ENCODE measurements at places on chromosomes 5 and 9.

- DNase-seq, result no peak
These were observed 58.6 kb downstream of the GPBP1 start for GRCh38 chr5:57232293-57233033.

- DNase-seq, result no peak
These were observed 61.1 kb upstream of the ARAP3 start for GRCh38 chr5:141742866-141743851.

GRCh38 chr5:56552612-56553268 is 262.6 kb upstream of the MAP3K1 start:
- DNase-seq, result no peak

DNA sequence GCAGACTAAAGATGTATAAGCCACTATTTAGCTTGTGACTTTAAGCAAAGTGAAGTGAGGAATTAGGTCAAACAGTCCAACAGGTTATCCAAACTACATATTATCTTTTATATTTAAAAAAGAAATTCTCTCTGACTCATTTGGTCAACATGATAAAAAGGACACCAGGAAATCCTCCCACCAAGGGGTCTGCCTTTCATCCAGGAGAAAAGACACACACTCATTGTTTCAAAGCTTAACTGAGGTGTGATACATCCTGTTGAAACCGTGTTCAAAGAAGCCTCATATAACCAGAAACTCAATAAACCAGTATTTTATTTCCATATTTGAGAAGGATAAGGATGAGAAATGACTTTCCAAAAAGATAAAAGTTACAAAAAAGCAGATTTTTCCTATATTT is 417.1 kb downstream of the HCN1 start:
- no peak for DNase-seq

DNA sequence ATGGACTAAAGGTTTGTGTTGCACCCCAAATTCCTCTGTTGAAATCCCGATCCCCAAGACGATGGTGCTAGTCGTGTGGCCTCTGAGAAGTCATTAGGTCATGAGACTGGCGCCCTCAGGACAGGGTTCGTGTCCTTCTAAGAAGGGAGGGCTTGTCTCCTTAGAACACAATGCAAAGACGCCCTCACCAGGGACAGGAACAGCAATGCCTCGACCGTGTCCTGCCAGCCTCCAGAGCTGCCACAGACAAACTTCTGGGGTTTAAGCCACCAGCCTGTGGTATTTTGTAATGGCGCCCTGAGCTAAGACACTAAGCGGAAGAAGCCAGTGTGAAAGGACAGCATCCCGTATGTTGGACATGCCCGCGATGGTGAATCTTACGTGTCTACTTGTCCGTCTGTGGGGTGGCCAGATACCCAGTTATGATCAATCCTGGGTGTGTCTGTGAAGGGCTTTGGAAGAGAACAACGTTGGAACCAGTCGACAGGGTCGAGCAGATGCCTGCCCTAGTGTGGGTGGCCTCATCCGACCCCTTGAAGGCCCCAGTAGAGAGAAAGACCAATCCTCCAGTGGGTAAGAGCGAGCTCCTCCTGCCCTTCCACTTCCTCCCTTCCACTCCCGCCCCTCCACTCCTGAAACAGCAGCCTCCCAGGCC is 279.2 kb upstream of the IRX2 start:
- DNase-seq, result no peak

GRCh38 chr5:134453016-134453415 is 41.3 kb upstream of the CDKN2AIPNL start:
- DNase-seq, result no peak

GRCh38 chr5:75848077-75848476 is 130.8 kb upstream of the POC5 start:
- DNase-seq, result no peak

DNA sequence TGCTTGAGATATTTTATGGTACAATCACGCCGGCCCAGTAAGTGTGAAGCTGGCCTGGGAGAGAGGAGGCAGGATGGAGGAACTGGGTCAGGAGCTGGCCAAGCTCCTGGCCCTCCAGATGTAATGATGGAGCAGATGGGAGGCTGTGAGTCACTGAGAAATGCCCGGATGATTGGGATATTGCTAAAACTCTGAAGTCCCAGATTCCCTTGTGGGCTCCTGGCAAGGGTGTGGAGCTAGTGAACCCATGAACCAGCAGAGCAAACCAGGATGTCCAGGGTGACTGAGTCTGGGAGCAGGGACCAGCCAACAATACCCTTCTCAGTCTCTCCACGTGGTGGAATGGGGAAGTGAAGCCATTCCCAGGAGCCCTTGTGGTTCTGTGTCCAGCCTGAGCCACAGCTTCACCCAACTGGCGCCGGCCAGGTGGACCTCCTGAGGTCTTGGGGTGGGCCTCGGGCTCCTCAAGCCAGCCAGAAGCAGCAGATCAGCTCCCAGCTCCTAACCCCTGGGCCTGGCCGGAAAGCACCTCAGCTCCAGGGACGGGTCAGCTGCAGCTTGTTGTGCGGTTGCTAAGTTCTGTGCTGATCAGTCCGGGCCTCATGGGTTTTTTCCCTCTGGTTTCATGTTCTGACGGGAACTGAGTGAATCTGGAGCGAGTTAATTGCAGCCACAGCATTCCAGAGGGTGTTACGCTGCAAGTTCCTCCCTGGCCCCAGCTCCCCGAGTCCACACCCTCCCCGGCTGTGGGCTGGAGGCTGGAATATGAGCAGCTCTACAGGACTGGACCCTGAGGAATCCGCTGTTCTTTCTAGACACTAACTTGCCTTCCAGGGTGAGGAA is 37.6 kb downstream of the DUSP1 start:
- DNase-seq, result no peak

GRCh38 chr5:102902135-102902448 is 147.0 kb downstream of the PAM start:
- DNase-seq, result no peak

- no peak for DNase-seq
These were observed 596.6 kb upstream of the ZNF608 start for GRCh38 chr5:125343015-125343414.

DNA sequence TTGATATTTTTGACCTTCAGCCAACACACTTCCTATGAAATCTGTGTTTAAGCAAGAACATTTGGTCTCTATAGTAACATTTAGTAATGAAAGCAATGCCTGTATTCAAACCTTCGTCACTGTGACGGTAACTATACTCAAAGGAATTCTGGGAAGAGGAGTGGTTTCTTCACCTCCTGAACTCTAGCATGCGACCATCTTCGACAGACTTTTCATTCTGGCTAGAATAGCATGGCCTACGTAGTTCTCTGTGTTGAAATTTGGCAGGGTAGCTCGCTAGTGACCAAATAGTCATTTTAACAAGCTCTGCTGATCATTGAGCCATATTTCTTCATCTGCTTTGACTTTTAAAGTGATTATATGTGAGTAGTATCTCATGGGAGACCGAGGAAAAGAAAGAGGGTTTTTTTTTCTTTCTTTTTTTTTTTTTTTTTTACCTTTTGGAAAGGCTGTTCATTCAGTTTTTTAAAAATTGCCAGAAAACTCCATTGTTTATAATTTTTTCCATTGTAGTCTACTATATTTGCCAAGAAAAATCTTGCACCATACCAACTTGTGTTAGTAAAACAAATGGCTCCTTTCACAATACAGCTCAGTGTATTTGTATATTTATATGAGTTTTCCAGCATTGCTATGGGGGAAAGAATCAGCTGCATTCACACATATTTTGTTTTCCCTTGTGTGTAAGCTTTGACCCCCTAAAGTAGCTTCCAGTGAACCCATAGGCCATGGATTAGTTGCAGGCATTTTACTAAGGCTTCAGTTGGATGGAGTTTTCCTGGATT is 166.8 kb downstream of the NNT start:
- DNase-seq, result no peak

DNA sequence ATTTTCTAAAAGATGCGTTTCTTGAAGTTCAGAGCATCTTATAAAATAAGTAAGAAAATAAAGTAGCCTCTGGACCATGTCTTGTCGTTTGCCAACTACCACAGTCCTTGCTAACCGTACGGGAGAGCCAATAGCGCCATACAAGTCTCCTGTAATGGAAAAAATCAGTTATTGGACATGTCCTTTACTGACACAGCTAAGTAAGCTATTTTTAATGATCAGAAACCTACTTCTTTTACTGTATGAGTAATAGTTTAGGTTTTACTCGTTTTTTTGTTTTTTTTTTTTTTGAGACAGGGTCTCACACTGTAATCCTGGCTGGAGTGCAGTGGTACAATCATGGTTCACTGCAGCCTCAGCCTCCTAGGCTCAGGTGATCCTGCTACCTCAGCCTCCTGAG is 37.7 kb upstream of the RAPGEF6 start:
- DNase-seq, result no peak

GRCh38 chr9:38039090-38039906 is 29.7 kb downstream of the SHB start:
- DNase-seq, result no peak

DNA sequence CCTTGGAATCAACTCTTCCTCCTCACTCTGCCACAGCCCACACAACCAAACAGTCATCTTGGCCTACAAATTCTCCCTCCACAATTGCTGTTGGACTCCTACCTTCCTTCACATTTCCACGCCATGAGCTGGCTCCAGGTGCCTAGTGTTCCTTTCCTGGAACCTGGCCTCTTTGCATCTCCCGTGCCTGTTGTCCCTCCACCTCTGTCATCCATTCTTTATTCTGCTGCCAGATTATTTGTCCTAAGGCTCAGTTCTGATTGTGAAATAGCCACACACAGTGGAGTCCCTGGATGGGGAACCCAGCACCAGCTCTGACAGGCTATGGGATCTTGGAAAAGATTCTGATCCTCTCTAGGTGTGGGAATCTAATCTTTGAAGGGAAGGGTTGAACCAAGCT is 109.1 kb upstream of the ANKH start:
- no peak for DNase-seq

DNA sequence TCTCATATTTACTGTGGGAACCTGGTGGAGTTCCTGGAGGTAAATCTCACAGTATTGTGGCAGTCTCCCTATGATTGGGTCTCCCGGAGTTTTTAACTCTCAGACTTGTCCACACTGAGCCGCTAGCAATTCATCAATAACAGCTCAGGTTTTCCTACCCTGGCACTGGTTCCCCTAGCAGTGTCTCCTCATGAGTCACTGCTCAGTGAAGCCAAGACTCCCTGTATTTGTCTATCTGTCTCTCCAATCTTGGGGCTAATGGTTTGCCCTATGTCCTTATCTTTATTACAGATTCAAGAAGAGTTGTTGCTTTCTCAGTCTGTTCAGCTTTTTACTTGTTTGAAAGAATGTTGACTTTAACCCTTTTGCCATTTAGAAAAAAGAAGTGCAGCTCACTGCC is 176.7 kb upstream of the FGF10 start:
- DNase-seq, result no peak

DNA sequence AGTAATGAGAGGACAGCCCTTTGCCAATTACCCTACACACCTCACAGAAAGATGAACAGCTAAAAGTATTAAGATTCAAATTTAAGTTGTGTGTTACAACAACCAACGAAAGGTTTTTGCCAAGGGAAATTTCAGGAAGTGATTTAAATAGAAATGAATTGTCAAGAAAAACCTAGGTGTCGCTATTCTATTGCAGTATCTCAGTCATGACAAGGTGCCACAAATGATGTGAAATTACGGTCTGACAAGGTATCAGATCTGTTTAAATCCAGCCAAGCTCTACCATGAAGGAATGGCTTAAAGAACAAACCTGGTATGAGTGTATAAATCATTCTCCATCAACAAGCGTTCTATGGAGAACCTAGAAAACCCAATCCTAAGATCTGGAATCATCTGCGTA is 189.7 kb downstream of the ATPSCKMT start:
- DNase-seq, result no peak

- no peak for DNase-seq
These were observed 2.7 kb downstream of the CXCL14 start for GRCh38 chr5:135576075-135576599.

GRCh38 chr5:133792655-133793054 is 175.8 kb downstream of the C5orf15 start:
- DNase-seq, result no peak
